ENCODE measurements at places on chromosomes 2 and 18.

DNA sequence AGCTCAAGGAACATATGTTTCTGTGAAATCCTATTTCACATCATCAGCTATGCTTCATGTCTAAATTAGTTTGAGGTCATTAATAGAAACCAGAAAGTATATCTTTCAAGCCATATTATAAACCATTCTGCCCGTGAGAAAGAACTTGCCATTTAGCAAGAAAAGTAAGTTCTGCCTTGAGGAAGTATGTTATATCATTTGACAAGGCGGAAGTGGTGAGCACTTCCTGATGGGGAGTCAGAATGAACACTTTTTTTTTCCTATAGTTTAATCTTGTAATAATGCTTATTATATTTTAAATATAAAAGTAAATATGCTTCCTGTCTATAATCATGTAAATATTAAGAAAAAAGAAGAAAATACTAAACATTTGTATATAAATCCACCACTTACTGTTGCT lies 39.3 kb upstream of the NRXN1 start:
- no peak for DNase-seq

DNA sequence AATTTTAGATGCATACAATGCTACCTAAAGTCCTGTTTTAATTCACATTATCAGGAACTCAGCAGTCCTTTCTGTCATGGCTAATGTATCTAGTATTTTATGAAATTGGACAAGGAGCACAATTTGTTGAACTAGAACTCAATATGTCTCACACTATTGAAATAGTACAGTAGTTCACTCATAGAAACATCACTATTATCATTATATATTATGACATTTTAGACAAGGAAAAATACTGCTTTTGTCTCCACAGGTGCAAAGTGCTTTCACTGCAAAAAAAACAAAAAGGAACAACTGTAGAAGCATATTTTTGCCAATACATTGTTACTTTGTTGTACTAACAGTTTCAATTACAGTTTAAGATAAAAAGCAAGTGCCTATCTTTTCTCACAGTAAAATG lies 419.2 kb upstream of the CDH19 start:
- DNase-seq = no peak

DNA sequence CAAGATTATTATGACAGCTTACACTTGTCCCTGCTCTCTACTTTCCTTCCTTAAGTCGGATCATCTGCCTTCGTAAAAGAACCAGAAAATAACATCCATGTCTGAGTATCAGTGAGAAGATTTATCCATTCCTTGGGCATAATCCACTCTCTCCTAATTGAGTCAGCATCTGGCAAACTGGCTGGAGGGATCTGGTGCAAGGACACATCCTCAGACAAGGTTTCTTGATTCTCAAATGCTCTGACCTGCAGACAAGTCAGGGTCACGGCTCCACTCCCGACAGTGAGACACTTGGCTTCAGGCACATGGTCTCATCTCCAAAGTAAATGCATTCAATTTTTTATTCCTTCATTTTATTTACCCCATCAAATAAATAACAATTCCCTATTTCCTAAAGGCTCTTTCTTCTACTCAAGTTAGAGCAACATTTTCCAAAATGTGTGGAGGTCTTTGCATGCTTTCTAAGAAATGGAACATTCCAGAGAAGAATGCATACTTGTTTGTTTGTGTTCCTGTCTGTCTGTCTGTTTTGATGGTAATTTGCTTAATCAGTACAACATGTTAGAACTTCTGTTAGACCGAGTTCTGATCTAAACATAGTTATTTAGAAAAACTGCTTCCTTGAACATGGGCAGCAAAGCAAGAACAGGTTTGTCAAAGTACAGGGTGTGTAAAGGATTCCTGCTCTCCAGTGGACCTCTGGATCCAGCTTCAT lies 246.9 kb downstream of the IRS1 start:
- DNase-seq = no peak

DNA sequence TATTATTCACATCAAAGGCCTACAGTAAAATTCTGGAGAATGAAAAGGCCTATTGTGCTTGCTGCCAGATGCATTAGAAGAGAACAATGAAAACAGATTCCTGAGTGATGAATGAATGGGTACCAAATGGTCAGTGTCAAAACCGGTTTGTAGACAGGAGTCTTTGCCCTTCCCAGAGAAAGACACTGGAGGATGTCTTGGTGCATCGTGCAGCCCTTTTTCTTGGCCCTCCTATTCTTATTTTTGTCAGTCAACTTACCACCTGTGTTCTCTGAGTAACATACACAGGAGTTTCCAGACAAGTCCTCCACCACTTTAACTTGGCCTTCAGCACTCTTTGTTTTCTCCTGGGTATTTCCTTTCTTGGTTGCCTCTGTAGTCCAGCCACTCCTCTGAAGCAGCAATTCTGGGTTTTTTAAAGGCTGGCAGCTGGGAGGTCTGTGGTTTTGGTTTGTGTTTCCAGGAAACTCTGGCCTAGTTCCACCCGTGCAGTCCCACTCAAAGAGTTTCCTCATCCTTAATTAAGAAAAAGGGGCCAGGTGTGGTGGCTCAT lies 29.4 kb downstream of the PSTPIP2 start:
- DNase-seq = no peak

DNA sequence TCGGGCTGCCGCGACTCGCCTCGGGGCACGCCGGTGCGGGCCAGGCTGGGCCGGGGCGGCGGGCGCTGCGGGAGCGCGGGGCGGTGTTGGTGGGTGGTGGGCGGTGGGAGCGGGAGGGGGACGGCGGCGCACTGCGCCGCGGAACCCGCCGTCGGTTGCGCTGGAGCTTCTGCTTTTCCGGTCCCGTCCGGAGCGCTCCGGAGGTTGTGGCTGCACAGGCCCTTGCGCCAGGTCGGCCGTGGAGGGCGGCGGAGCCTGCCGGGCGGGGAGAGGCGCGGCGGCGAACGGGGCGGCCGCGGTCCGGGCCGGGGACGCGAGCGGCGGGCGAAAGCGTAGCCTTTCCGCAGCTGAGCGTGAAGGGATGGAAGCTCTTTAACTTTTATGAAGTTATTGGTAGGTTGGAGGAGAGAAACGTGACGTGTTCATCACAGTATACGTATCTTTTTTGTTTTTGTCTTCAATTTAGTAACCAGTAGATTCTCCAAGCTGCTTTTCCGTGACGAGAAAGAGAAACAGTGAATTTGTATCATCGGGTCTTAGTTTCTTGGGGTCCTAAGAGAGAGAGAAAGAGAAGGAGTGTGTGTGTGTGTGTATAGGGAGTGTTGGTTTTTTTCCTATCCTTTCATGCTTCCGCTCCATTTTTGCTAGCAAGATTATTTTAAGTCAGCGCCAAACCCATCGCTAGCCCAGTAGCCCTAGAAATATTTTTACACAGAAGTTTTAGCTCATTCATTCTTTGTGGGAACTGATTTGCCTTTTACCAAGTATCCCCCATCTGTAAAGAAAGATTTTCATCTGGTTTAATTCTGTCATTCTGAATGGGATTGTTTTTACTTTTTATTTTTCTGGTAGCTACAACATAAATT lies 535 bp downstream of the ATG4B start:
- no peak for DNase-seq

DNA sequence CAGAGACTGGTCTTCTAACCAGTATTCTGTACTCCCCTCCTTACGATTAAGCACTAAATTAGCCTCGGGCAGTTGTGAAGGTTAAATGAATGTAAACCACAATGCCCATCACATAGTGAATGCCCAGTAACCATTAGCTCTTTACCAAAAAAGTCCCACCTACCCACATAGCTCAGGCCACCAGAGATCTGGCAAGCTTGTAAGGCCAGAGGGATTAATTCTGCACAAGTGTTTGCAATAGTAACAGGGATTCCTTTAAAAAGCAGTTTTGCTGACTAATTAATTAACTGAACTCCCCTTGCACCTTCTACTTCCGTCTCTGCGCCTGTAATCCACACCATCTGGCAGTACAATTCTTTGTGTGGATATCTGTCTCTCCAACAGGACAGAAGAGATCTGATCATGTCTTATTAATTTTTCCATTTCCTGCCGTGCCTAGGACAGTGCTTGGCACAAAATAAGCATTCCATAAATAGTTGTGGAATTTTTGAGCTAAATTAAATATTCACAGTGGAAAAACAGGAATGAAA lies 36.2 kb upstream of the IGFBP2 start:
- no peak for DNase-seq

DNA sequence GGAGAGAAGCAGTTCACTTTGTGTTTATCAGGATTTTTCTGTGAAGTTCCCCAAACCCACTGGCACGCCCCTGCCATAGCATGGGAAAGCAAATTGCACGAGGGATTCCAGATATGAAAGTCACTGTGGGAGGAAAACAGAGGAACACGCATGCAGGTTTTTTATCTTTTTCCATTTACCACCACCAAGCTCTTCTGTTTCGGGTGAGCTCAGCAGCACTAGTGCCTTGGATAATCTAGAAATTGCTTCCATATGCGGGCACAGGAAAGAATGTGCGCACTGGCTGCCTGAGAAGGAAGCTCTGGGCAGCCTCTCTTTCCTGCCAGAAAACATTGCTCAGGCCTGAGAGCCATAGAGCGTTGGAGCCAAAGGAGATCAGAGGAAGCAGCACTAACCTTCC lies 65.9 kb upstream of the WIPF1 start:
- DNase-seq = no peak

GRCh38 chr2:79971807-79972206 lies 332.7 kb downstream of the LRRTM1 start:
- DNase-seq = no peak

- DNase-seq = no peak
Observed at GRCh38 chr2:126771501-126772195, 115.7 kb downstream of the GYPC start.

- no peak for DNase-seq
Observed at GRCh38 chr18:7102131-7102530, 15.5 kb downstream of the LAMA1 start.

DNA sequence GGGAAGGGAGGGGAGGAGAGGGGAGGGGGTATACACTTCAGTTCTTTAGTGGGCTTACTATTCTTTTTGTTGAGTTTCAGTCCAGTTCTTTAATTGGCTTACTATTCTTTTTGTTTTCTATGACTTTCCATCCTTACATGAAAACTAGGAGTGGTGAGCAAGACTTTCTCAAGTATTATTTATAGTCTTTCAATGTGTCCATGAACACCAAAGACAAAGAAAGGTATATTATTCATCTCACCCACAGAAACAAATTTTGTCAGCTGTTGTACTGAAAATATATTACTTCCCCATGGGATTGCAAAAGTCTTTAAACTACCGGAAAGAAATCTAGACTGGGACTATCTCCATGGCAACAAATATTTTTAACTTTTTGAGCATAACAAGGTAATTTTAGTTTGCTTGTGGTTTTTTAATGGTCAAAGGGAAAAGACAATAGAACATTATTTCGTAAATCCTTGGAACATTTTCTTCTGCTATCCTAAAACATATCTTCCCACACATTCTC lies 17.6 kb downstream of the ADAM17 start:
- no peak for DNase-seq

- DNase-seq = no peak
Observed at GRCh38 chr18:70384181-70384790, 95.4 kb downstream of the SOCS6 start.

Data from stimulated activated CD8-positive, alpha-beta memory T cell treated with anti-CD3 and anti-CD28 coated beads, Interleukin-7, amount 100 ng/mL, for 1 hour (primary cell).